Activated CD4-positive, alpha-beta memory T cell treated with anti-CD3 and anti-CD28 coated beads for 36 hours (primary cell): ENCODE measurements at places on chromosomes 16 and 17. TPM values are rescaled to one million over a fixed set of nuclear protein-coding genes. Genes with fewer than 3 reads are reported as not detected.

DNA sequence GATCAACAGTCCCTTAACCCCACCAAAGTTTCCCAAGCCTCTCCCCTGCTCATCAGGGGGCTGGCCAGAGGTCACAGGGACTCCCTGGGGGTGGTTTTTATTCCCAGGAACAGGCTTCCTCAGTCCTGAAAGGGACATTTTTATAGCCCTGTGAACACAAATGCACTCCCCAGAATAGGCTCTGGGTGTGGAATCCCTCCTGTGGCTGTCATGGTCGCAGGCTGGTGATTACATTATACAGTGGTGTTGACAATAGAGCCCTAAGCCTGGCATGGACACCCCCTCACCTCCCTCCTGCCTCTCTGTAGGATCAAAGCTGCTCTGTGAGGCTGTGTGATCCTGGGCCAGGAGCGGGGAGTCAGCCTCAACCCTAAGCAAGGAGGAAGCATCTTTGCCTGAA lies 1.4 kb upstream of the CA4 start:
- H3K4me3 ChIP-seq: no peak overlapping the region
- no peak for DNase-seq
- no peaks in the 10 kb centered on the region for H3K36me3 ChIP-seq
- no peak overlapping the region for H3K27ac ChIP-seq

Gene ARHGAP44
- total RNA-seq: not detected

Gene ZNF646
- 18.6 TPM for total RNA-seq

- no peak overlapping the region for H3K27ac ChIP-seq
- H3K27me3 ChIP-seq: no peaks in the 10 kb centered on the region
- peaks cover 23% of the 10 kb centered on the region for H3K4me1 ChIP-seq
- H3K36me3 ChIP-seq: peaks cover 2% of the 10 kb centered on the region
- peak; percentile 96 for DNase-seq
- H3K4me3 ChIP-seq: peak overlapping the region; percentile 60
Observed at GRCh38 chr17:42107597-42108576, 4.6 kb downstream of the DHX58 start.

DNA sequence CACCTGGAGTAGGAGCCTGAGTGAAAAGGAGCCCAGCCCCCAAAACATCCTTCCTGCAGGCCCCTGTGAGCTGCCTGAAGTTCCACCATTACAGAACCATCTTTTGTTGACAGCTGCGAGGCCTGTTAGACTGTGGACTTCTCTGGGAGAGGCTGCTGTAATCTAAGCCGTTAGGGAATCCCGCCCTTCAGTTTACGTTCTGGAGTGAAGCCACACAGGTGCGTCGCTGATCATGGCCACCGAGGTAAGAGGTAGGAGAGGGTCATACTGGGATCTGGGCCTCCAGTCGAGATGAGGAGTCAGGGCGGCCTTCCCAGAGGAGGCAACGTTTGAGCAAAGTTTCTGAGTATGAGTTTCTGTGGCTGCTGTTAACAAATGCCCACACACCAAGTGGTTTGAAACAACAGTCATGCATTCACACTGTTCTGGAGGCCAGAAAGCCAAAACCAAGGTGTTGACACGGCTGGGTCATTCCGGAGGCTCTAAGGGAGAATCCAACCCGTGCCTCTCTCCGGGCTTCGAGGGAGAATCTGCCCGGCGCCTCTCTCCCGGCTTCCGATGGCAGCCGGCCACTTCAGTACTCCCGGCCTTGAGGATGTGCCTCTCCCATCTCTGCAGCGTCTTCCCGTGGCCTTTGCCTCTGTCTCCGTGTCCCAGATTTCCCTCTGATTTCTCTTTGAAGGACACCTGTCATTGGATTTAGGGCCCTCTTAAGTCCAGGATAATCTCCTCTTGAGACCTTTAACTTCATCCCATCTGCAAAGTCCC lies 26.6 kb upstream of the ATP2C2 start:
- H3K36me3 ChIP-seq: no peaks in the 10 kb centered on the region
- no peak overlapping the region for H3K27ac ChIP-seq
- no peak for DNase-seq
- no peak overlapping the region for H3K4me3 ChIP-seq

Gene ZNF319
- 8.1 TPM for total RNA-seq
